ENCODE measurements at places on chromosomes 6 and 20.

DNA sequence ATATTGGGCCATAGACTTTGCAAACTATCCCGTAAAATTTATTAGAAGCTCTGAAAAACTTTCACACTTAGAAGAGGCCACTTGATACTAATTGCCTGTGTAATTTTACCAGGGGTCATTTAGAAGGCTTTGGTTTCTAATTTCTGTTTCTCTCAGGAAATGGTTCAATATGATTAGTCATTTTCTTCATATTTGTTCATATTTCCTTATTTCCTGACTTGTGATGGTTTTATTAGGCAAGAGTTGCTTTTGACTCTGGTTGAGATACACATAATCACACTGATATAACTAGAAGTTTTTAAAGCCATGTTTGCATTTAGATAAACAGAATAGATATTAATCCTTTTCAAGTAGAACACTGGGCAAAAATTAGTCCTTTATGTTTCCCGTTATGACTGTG, 11.8 kb upstream of the HBS1L start:
- DNase-seq = no peak

- no peak for DNase-seq
Observed at GRCh38 chr20:13423472-13424173, 202.5 kb downstream of the ISM1 start.

DNA sequence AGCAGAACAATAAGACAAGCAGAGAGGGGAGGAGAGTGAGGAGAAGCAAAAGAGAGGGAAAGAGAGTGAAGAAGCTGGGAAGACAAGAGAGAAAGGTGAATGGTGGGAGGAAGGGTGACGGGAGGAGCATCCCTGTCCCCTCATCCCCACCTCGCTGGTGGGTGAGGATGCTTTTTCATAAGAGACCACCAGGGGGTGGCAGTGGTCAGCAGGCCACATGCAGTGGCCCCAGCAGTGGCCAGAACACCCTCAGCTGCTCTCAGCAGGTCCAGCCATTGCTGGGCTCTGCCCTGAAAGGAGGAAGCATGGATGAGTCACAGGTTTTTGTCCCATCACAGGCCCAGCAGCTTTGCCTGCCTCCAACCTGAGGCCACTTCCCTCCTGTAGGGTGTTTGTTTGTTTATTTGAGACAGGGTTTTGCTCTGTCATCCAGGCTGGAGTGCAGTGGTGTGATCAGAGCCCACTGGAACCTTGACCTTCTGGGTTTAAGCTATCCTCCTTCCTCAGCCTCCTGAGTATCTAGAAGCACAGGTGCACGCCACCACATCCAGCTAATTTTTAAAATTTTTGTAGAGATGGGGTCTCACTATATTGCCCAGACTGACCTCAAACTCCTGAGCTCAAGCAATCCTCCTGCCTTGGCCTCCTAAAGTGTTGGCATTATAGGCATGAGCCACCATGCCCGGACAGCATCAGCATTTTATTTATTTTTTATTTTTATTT, 24.0 kb downstream of the FGD2 start:
- DNase-seq = peak; percentile 85

DNA sequence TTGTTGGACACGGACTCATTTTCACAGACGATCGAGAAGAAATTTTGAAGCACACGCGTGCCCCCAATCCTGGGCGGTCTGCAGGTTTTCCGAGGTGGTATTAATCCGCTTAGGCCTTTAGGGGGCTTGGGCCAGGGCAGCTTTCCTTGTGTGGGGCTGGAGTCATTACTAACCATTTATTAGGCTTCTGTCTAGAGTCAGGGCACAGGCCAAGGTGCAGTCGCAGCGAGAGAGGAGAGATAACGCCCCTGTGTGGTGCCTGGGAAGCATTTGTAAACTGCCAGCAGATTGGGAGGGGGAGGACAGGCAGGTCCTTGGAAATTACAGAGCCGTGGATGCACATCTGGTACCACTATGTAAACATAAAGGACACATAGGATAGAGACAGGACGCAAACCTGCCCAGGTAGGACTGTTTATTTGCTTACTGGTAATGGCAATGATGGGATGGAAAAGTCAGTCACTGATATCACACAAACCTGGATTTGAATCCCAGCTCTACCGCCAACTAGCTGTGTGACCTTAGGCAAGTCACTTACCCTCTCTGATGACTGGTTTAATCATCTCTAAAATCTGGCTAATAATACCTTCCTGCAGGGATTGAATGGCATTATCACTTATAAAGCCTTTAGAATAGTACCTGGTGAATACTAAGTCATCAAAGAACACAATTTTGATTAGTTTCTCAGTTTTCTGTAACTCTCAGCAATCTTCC, 76.4 kb downstream of the TMEM242 start:
- DNase-seq = no peak

- no peak for DNase-seq
Observed at GRCh38 chr20:55500130-55500529, 505.2 kb downstream of the CBLN4 start.

Measured in RKO (cell line).